ENCODE measurements at places on chromosomes 4 and X. TPM values are rescaled to one million over a fixed set of nuclear protein-coding genes. Genes with fewer than 3 reads are reported as not detected.

Gene IBSP
- not detected for total RNA-seq

Gene VCX3B
- total RNA-seq = 34.5 TPM

Gene PLRG1
- total RNA-seq = 77.8 TPM

Gene SUPT20HL1
- not detected for total RNA-seq

Gene NDP
- total RNA-seq = not detected

Gene GLUD2
- 2.2 TPM for total RNA-seq

Gene VGLL1
- not detected for total RNA-seq

Gene EPHA5
- 0.13 TPM for total RNA-seq

Gene DTHD1
- total RNA-seq = not detected

Gene PWWP3B
- not detected for total RNA-seq

Gene FOXP3
- total RNA-seq = not detected

Gene CITED1
- 4.7 TPM for total RNA-seq

Gene PCDH19
- total RNA-seq = not detected

Gene ZCCHC18
- 3.0 TPM for total RNA-seq

Gene COPS4
- total RNA-seq = 42.7 TPM

Gene HTRA3
- 1.1 TPM for total RNA-seq

Gene ZNF157
- 0.11 TPM for total RNA-seq

Gene CFAP47
- total RNA-seq = 0.08 TPM

Gene CENPVL1
- not detected for total RNA-seq

Gene TENM3
- 39.3 TPM for total RNA-seq

Gene GAB1
- total RNA-seq = 2.7 TPM

Gene PLXNB3
- total RNA-seq = 33.5 TPM

Gene SPANXB1
- 280 TPM for total RNA-seq

Gene GAGE12J
- 0.57 TPM for total RNA-seq

Gene SLC16A2
- total RNA-seq = 0.11 TPM

Gene SLC34A2
- total RNA-seq = not detected

Gene SULT1E1
- not detected for total RNA-seq

Gene MEPE
- total RNA-seq = not detected

Gene FAT4
- total RNA-seq = 1.2 TPM

Gene TMEM150C
- total RNA-seq = 0.04 TPM

Gene GABRE
- total RNA-seq = 1.4 TPM

Gene GLOD5
- total RNA-seq = not detected

Gene TMLHE
- 5.4 TPM for total RNA-seq

Gene TGIF2LX
- total RNA-seq = not detected

Gene UGT2B10
- total RNA-seq = not detected

Gene LEF1
- total RNA-seq = 33.9 TPM

Gene FGD1
- total RNA-seq = 2.9 TPM

Gene MMRN1
- not detected for total RNA-seq

Gene IRF2
- 12.1 TPM for total RNA-seq

Gene SLC2A9
- 0.26 TPM for total RNA-seq

Gene STATH
- not detected for total RNA-seq

Gene NAP1L3
- 4.0 TPM for total RNA-seq
